ENCODE measurements at places on chromosomes 6 and 20.

GRCh38 chr20:39878320-39878719, 810.7 kb downstream of the MAFB start:
- no peak for DNase-seq

DNA sequence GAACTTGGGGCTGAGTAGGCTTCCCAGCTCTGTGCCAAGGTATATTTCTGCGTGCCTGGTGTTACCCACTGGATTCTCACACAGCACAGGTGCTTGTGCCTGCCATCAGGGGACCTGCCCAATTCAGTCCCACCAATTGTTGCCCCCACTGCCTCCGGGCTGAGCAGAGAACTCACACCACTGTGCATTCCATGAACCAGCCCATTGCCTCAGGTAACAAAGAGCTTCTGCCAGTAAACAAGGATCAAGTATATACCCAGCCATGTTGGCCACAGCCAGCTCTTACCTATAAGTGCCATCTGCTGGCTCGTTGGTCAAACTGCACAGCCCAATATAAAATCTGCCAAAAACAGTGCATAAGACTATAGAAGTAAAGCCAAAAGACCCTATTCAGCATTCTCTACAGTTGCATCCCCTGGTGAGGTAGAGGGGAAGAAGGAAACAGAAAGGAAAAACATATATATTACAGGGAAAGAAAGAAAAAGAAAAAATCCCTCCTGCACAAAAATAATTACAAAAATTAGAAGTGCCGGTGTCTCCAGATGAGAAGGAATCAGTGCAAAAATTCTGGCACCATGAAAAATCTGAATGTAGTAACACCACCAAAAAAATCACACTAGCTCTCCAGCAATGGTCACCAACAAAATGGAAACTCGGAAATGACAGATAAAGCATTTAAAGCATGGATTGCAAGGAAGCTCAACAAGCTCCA, 241.4 kb downstream of the IBTK start:
- DNase-seq = no peak

- no peak for DNase-seq
Measured at GRCh38 chr6:127332383-127332961, 10.9 kb downstream of the ECHDC1 start.

GRCh38 chr6:108578166-108578565, 17.4 kb downstream of the FOXO3 start:
- no peak for DNase-seq

GRCh38 chr6:118705544-118706491, 54.4 kb upstream of the CEP85L start:
- peak; percentile 8 for DNase-seq

DNA sequence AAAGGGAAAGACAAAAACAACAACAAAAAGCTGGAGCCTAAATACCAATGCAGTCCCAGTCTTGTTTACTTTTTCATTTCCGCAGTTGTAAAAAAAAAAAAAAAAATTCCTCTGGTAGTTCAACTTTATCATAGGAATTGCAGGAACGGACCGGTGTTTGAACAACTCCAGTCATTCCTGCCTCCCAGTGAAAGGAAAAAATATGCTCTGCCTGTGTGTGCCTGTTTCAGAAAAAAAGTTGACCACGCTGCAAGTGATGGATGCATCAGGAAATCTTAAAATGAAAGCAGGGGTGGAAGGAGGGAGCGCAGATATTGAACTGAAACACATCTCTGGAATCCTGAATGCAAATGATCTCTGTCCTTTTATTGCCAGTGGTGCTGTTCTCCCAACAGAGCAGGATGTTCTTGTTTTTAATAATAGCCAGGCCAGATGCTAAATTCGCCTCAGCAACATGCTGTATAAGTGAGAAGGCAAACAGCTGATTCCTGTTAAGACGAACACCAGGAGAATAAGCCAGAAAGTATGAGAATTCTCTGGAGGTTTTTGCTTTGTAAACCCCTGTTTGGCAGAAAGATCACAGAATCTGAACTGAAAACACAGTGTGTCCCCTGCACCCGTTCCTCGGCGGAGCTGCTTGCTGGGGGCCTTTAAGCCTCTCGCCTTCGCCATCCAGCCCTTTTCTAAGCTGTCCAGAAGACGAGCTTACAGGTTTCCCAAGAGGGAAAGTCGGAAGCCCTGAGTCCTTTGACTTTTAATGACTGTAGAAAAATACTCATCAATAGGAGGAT, 178.4 kb upstream of the SUPT3H start:
- no peak for DNase-seq

DNA sequence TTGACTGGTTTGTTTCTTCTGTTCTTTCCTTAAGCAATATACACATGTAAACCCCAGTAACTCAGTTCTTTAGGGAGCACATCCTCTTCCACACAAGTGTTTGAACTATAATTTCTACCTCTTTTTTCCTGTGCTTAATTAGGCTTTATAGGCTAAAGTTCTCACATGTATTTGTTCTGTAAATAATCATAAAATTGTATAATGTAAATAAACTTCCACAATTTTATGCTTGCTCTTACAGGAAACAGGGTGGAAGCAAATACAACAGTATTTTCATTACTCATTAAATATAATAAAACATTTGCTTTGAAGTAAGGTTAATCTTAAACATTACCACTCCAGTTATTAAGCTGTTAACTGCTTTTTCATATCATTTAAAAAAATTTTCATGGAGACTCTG, 26.9 kb downstream of the GPRC6A start:
- no peak for DNase-seq

DNA sequence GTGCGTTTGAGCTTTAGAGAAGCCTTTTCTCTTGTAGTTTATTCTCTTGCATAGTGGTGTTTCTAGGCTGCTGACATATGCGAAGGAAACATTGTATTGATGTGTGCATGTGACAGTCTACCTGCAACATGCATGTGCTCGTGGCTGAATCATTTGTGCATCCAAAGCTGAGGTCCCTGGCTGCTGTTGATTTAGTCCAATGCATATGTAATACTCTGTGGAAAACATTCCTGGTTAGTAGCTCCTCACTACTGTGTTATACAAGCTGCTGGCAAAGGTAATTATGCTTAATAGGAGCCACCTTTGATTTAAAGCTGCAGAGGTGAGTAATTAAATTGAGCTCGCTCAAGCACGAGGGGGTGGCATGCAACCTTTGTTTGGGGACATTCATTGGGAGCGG, 24.5 kb downstream of the TSHZ2 start:
- no peak for DNase-seq

DNA sequence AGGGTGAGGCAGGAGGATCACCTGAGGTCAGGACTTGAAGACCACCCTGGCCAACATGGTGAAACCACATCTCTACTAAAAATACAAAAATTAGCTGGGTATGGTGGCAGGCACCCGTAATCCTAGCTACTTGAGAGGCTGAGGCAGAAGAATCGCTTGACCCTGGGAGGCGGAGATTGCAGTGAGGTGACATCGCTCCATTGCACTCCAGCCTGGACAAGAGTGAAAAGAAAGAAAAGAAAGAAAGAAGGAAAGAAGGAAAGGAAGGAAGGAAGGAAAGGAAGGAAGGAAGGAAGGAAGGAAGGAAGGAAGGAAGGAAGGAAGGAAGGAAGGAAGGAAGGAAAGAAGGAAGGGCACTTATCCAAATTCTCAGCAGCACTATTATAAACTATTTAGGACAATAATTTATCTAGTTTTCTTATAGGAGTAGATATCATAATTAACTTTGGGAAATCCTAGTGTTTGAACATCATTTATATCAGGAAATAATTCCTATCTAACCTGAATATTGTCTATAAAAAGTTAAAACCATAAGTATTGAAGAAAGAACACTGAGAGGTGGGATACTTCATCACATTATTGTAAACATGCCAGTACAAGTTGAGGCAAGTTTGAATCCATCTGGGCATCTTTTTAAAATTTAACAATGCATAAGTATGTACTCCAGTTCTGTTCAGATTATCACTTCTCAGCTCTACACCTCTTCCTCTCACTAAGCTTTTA, 305.5 kb downstream of the SLC35F1 start:
- no peak for DNase-seq

DNA sequence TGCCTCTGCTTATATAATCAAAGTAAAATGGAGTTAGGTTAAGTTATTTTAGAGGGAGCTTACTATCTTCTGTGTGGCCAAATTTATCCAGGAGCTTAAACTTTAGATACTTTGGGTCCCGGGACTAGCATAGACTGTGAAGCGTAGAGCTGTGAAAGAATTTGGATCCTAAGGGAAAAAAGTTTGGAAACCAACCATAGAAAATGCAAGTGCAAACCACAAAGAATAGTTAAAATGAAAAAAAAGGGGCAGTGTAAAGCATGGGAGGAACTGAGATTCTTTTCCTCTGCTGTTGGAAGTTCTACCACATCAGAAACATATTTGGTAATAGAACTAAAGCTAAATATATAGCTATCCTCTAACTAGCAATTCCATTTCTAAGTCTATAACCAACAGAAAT, 232.2 kb upstream of the FLRT3 start:
- no peak for DNase-seq

GRCh38 chr6:47042275-47042791, at the start of gene ADGRF1:
Gene ADGRF1 (minus strand): TSS chr6:47042332. CDS start chr6:47029061, 13,271 bp downstream.
- no peak for DNase-seq

GRCh38 chr6:138999949-139000725, 12.1 kb upstream of the REPS1 start:
- no peak for DNase-seq

DNA sequence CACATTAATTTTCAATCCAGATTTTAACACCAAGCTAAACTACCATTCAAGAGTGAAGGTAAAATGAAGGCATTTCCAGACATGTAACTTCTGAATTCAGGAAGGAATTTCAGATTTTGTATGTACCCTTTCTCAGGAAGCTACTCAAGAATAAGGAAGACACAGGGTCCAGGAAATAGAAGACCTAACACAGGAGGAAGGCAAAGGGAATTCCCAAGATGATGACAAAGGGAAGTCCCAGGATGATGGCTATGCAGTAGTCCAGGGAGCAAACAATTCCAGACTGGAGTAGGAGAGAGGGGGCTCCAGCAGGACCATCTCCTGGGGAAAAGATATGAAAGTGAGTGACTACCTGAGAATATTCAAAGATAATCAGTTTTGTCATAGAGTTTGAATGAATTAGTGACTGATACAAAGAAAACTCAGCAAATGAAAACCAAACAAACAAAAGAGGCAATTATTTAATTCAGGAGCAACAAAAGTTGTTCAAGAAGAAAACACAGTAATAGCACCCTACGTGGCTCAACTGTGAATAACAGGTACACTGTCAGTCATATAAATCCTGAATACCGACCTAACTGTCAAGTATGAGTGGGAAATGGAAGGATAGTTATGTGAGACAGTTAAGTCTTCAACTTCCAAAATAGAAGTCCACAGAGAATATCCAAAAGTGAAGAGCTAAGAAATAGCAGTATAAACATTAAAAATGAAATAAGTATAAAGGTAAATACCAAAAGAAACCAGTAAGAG, 4.0 kb downstream of the RNF24 start:
- DNase-seq = no peak

DNA sequence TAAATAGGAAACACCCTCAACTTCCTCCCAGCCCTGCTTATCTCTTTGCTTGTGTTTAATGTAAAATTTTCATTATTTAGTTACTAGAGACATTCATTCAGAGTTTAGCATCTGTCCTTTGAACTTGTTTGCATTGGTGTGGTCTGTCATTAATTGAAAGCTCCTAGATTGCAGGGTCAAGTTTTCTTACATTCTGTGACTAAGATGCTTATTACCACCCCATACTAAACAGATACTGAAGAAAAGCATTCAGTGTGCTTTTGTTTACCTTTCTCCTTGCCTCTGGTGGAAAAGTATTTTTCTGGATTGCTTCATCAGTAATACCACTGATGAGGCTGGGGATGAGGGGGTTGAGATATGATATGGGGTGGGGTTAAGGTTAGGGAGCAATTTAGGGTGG, 199.0 kb downstream of the SAMD5 start:
- no peak for DNase-seq

- no peak for DNase-seq
Measured at GRCh38 chr6:132785936-132786335, 12.5 kb downstream of the SLC18B1 start.

DNA sequence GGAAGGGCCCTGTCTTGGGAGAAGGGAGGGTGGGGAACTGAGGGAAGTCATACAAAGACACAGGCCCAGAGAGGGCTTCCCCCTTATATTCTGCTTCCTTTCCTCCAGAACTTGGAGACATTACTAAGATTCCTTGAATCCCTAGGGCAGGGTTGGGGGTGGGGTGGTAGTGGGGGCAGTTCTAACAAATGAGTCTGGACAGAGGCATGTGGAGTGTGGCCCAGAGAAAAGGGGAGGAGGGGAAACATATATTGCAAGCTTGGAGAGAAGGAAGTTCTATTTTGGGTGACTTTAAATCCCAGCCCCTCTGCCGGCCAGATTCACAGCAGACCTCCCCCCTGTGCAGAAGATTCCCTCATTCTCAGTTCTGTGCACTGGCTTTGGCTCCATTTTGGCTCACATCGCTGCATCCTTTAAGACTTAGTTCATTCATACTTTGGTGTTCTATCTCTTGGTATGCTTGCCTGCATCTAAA, 43.7 kb downstream of the DAAM2 start:
- DNase-seq = no peak

DNA sequence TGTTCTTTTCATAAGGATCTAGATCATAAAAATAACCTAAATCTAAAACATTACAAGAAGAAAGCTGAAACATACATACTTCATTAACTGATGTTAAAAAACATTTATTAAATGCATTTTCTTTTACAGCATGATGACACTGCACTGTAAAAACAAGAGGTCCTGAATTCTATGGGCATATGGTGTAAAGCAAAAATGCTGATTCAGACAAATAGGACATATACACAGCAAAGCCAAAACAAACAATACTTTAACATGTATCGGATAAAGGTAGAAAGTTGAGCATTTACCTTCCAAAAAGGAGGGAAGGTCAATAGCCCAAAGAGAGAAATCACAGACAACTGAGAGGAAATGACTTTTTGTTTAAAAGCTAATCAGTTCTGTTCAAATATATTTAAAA, 221.5 kb downstream of the RNGTT start:
- no peak for DNase-seq

DNA sequence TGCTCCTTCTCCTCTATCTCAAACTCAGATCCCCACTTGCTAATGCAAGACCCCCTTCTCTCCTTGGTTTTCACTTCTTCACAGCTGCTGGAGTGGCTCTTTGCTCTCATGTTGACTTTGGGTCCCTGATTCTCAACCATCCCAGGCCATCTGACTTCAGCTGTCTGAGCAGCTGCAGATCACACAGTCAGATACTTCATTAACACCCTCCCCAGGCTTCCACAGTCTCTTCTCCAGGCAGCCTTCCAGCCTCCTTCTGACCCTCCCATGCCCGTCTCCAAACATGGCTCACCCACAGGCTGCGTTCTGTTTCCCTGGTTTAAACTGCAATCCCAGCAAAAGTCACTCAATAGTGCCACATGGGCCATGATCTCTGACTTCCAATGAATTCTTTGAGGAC, 65.4 kb downstream of the HIVEP2 start:
- no peak for DNase-seq

DNA sequence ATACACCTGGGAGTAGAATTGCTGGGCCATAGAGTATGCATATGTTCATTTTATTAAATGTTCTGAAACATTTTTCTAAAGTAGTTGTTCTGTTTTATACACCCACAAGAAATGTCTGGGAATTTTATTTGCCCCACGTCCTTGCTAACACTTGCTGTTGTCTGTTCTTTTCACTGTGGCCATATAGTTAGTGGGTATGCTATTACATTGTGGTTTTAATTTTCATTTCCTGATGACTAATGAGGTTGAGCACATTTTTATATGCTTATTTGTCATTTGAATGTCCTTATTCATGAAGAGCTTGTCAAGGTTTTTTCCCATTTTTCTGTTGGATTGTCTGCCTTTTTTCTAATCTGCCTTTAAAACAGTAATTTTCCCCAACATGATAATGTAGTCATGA, 41.5 kb upstream of the TGM3 start:
- no peak for DNase-seq

GRCh38 chr6:35782424-35782823, 1.6 kb downstream of the CLPSL1 start:
- DNase-seq = no peak

GRCh38 chr6:54846243-54846856, at the start of gene FAM83B:
Gene FAM83B (plus strand): TSS chr6:54846771. CDS start chr6:54870247, 23,476 bp downstream.
- no peak for DNase-seq
